ENCODE measurements at places on chromosomes 16 and 17. TPM values are rescaled to one million over a fixed set of nuclear protein-coding genes. Genes with fewer than 3 reads are reported as not detected.

- no peak for DNase-seq
Measured at GRCh38 chr16:90040152-90041023, 21.1 kb upstream of the DBNDD1 start.

DNA sequence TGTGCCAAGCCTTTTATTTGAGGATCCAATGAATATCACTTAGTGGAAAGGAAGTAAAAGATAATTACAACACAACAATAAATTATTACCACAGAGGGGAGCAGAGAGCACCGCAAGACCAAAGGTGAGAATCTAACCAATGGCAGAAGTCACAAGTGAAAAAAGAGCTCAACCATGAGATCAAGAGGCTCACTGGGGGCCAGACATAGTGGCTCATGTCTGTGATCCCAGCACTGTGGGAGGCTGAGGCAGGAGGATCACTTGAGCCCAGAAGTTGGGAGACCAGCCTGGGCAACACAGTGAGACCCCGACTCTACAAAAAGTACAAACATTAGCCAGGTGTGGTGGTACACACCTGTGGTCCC, 17.7 kb downstream of the ANKRD11 start:
- no peak for DNase-seq

DNA sequence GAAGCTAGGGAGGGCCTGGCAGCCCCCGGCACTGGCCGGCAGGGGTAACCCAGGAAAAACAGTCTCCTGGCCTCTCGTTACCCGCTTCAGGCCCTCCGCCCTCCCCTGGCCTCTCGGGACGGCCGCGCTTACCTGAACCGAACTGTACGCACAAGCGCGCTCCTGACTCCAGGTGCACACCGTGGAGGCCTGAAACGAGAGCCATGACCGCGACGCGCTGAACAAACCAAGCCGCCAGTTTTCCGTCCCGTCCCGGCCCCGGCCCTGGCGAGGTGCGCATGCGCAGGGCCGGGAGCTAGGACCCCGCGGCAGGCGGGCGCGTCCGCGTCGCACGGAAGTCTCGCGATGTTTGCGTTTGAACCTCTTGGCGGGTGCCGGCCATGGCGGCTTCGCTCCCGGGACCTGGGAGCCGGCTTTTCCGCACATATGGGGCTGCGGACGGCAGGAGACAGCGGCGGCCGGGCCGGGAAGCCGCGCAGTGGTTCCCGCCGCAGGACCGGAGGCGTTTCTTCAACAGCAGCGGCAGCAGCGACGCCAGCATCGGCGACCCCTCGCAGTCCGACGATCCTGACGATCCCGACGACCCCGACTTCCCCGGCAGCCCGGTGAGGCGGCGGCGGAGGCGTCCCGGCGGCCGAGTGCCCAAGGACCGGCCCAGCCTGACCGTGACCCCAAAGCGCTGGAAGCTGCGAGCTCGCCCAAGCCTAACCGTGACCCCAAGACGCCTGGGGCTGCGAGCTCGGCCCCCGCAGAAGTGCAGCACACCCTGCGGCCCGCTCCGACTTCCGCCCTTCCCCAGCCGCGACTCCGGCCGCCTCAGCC, at the start of gene HASPIN:
TSS of gene HASPIN (plus strand) at position 348 of the 822 bp plus-strand sequence. CDS start at position 381, 33 bp downstream.
- DNase-seq, result peak; percentile 80

- DNase-seq, result peak; percentile 96
Measured at GRCh38 chr16:30761928-30762902, at the start of the genes CFAP119 and RNF40. TSS of gene CFAP119 (minus strand) at chr16:30762062. CDS start at chr16:30761748, 314 bp downstream. TSS of gene RNF40 (plus strand) at chr16:30762322. CDS start at chr16:30762546, 224 bp downstream.

- DNase-seq, result no peak
Measured at GRCh38 chr17:79739148-79740062, 8.7 kb downstream of the ENPP7 start.

DNA sequence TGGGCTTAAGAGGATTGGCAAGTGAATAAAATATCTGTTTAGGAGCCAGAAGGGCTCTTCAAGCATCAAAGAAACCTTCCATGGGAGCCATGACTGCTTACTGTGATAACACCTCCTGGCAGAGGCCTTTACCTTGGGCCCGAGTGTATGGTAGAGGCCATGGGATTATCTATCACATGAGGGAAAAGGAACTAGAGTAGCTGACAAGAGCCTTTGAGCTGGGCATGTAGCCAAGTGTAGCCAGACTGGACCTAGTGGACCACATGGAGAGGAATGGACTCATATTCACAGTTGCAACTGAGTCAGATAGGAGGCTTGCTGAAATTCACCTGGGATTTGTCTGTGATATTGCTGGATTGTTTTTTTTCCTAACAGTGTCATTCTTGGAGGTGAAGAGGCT, 276.0 kb upstream of the ZFHX3 start:
- DNase-seq, result no peak

Gene SKAP1
- total RNA-seq, result not detected

Gene NPIPA8
- total RNA-seq, result not detected

Gene TLK2
- 42.1 TPM for total RNA-seq

Measured in dermis microvascular lymphatic vessel endothelial cell (primary cell).